ENCODE measurements at places on chromosomes 7 and 10.

- DNase-seq: no peak
These were observed 48.7 kb upstream of the SLC35G1 start for GRCh38 chr10:93844979-93845626.

GRCh38 chr7:18102576-18102975, 74.9 kb upstream of the PRPS1L1 start:
- DNase-seq: no peak

- DNase-seq: no peak
These were observed 503 bp upstream of the TRIP6 start for GRCh38 chr7:100866729-100867039.

DNA sequence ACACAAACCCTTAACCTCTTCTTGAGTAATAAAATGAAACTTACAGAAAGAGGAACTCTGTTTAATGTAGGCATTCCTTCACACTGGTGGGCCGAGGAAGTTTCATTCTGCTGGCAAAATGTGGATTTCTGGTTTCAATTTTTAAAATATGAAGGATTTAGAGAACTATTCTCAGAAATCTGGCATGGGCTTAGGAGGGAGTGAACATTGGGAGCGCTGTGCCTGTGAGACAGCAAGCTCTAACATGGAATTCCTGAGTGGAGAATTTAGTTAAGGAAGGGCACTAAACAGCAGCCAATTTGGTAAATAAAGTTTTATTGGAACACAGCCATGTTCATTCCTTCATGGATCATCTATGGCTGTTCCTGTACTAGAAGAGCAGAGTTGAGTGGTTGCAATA, 751.8 kb upstream of the IGFBP3 start:
- DNase-seq: no peak

GRCh38 chr10:13890233-13891127, 303.7 kb downstream of the PRPF18 start:
- no peak for DNase-seq

GRCh38 chr10:89134963-89135362, 72.2 kb downstream of the CH25H start:
- DNase-seq: no peak

- no peak for DNase-seq
These were observed 106.2 kb downstream of the ZMYND11 start for GRCh38 chr10:241451-241850.

DNA sequence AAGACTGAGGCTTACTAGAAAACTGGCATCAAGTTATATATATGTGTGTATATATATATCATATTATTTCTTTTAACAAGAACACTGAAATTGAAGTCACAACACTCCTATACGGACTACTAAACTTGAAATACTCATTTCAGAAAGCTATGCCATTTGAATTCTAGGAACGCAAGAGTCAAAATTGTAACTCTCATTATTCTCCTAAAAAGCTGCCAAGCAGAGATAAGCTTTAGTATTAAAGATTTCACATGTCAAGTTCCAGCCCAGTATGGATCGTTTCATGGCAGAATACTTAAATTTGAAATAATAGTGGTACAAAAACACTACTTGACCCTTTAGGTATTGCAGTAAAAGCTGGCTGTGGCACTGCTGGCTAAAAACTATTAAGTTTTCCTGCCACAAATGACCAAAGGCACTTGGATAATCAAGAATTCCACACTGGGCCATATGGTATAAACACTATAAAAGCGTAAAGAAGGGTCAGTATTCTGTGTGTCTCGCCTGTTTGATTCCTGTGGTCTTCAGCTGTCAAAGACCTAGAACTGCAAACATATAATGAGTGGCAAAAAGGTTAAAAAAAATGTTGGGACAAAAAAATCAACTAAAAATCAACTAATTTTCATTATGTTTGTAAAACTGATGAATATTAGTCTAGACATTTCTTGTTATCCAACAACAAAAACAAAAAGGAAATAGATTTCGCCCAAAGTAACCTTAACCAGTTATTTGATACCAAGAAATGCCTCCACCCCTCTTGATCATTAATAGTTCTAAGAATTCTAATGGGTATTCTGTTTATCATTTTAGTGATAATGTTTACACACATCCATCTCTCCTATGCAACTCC, 2.4 kb downstream of the CCDC71L start:
- DNase-seq: no peak

- no peak for DNase-seq
These were observed 45.1 kb downstream of the CUX1 start for GRCh38 chr7:101862280-101863220.

DNA sequence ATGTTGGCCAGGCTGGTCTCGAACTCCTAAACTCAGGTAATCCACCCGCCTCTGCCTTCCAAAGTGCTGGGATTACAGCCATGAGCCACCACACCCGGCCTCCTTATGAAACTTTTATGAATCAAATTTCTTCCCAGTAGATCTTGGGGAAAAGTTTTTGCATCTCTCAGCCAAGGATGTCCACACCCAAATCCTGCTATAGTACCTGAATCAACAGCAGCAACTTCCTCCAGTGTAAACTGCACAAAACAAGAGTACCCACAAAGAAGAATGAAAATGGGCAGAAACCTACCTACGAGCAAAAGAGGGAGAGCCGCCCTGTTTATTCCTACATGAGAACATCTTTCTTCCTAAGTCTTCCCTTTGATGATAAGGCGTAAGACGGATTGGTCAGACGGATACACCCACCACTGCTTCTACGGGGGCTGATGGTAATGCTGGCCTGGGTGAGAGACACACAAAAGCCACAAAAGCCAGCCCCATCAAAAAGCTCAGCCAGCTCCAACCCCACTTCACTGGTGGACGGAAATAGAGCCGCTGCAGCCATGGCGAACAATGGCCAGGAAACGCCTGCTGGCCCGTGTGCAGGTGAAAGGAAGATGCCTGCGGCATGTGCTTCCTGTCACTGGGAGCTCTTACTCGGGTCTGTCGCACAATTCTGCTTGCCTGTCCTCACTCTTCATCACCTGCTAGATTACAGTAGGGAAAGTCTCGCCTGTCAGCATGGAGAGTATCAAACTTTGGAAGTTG, 10.4 kb downstream of the JCAD start:
- no peak for DNase-seq

DNA sequence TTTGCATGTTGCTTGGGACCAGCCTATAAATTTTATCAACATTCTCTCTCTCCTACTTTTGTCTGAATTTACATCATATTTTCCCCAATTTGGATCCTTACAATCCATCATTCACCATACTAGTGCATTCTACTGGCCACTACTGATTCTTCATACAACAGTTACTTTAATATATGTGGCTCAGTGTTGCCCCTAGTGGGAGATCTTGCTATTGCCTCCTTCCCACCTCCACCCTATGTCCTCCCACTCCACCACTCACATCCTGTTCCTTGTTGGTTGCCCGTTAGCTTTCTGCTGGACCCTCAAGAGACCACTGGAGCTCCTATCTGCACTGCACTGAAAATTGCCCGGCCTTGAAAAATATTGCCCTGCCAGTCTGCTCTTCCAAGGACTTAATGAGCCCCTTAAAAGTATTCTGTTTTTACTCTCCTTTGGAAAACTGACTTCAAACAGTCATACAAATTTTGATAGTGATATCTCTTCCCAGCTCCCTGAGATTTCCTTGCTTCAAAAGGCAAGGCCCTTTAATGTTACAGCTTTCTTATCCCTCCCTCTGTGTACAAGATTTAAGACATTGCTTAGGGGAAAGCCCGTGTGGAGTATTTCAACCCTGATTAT, 243.2 kb upstream of the TMEM229A start:
- no peak for DNase-seq

GRCh38 chr10:119493155-119493554, 49.4 kb downstream of the RGS10 start:
- no peak for DNase-seq

- DNase-seq: no peak
These were observed 33.5 kb downstream of the ALOX5 start for GRCh38 chr10:45407542-45407941.

GRCh38 chr10:5283305-5284158, 81.2 kb upstream of the UCN3 start:
- peak; percentile 10 for DNase-seq

- no peak for DNase-seq
These were observed 72.1 kb downstream of the ARMC3 start for GRCh38 chr10:22999942-23000341.

DNA sequence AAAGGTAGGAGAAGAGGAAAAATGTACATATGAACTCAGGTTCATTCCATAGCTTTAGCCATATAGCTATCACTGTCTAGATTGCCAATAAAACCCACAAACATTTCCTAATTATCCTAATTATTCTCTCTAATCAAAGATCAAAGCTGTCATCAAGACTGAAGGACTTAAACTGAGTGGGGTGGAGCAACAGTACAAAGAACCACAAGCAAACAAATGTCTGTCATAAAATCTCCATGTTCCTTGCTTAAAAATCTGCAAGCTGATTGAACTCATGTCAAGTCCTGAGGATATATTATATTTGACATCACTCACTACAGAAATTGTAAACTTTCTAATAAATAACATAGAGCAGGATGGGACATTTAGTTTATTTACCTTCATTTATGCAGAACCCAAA, 315.9 kb downstream of the SNX13 start:
- no peak for DNase-seq

DNA sequence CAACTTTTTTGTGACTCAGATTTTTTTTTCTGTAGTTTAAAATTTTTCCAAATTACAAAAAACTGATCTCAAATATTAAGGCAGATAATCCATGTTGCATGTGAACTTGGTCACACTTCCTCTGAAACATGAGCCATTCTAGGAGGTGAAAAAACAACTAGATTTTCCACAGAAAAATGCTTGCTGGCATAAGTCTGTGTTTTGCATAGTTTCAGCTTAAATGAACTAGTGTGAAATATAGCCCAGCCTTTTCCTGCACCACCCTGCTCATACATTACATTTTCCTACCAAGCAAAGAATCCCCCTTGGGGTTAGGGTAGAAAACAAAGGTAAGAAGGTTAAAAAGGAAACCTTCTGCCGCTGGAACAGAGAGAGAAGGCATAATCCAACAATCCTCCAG, 48.2 kb downstream of the SLC25A13 start:
- no peak for DNase-seq

GRCh38 chr10:110667620-110668343, 23.6 kb downstream of the RBM20 start:
- DNase-seq: no peak

- peak; percentile 42 for DNase-seq
These were observed 29.8 kb downstream of the RSU1 start for GRCh38 chr10:16787361-16787791.

DNA sequence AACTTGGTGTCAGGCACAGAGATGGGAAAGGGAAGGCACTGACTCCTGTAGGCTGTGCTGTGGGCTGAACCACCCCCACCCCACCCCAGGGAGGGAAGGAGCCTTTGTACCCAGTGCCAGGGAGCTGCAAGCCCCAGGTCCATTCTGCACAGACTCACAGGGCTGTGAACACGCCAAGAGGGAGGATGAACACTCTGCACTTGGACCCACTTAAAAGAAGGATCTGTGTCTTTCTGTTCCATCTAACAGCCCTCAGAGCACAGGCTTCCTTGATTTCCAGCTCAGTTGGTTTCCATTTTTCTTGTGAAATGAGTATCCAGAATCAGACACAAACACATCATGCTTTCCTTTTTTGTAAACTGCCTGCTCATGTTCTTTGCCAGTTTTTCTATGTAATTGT, 84.9 kb downstream of the GRB10 start:
- no peak for DNase-seq

DNA sequence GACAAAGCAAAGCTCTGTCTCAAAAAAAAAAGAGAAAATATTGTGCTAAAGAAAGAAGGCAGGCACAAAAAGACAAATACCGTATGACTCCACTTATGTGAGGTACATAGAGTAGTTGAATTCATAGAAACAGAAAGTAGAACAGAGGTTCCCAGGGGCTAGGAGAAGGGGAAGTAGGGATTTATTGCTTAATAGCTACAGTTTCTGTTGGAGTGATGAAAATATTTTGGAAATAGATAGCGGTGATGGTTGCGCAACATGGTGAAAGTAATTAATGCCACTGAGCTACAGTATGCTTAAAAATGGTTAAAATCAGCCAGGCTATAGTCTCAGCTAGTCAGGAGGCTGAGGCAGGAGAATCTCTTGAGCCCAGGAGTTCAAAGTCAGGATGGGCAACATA, 18.5 kb upstream of the NPFFR1 start:
- no peak for DNase-seq

GRCh38 chr7:82051601-82052000, 281.8 kb upstream of the HGF start:
- no peak for DNase-seq

- no peak for DNase-seq
These were observed 9.7 kb upstream of the ADAMTS14 start for GRCh38 chr10:70662362-70663220.

GRCh38 chr7:44473295-44473694, 17.2 kb downstream of the NUDCD3 start:
- no peak for DNase-seq

GRCh38 chr7:65746398-65746669, 126.5 kb upstream of the VKORC1L1 start:
- DNase-seq: no peak

DNA sequence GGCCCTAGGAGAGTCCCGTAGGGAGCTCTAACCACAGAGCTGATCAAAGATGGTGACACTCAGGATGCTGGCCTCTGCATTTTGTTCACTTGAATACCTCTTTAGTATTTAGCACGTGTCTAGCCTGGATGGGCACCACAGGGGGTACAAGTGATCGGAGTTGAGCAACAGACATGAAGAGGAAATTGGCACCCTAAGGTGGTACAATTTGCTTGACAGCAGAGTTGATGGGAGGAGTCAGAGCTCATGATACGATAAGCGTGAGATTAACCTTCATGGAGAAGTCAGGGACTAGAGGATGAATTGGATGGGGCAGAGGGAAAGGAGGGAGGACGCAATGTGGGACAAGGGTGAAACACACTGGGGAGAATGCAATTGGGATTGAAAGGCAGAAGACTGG, 9.9 kb upstream of the ZNF212 start:
- no peak for DNase-seq

DNA sequence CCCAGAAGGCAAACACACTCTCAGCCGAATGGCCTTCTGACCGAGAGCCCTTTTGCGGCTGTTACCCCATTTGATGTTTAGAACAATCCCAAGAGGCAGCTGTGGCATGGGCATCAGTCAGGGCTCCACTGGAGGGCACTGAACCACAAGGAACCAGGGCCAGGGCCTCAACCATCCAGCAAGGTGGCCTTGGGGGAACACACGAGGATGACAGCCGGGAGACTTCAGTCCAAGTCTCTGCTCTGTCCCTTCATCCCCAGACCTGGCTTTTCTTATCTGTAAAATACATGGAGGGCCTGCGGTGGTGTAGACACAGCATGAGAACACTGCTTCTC, 63.6 kb upstream of the INSIG1 start:
- DNase-seq: no peak

DNA sequence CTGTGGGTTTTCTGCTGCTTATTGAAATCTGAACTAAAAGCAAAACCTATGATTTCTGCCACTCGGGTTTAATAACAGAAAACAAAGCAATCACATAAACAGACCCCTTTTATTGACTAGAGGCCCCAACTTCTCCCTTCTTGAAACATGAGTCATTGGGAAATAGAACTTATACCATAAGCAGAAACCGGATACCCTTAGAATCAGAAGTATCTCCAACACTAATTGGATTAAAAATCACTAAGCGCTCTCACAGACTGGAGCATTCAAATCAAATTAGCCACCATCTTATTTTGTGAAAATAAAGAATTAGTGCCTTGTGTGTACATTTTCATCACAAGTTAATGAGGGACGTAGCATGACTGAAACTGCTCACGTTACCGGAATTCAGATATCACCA, 206.9 kb downstream of the WDR11 start:
- no peak for DNase-seq

GRCh38 chr10:20354166-20354565, 537.9 kb downstream of the PLXDC2 start:
- DNase-seq: no peak

Data from stimulated activated CD4-positive, alpha-beta T cell treated with anti-CD3 and anti-CD28 coated beads, Interleukin-1b, Interleukin-23, amount 100 ng/mL, for 1 hour (primary cell).